ENCODE measurements at places on chromosomes 5 and 9.

- H3K27me3 ChIP-seq = peaks cover 4% of the 10 kb centered on the region
- H3K4me3 ChIP-seq = no peak overlapping the region
- H3K4me1 ChIP-seq = peaks cover 5% of the 10 kb centered on the region
- no peak overlapping the region for H3K27ac ChIP-seq
- no peak for DNase-seq
These were observed 3.2 kb upstream of the PJA2 start for GRCh38 chr5:109412981-109413402.

DNA sequence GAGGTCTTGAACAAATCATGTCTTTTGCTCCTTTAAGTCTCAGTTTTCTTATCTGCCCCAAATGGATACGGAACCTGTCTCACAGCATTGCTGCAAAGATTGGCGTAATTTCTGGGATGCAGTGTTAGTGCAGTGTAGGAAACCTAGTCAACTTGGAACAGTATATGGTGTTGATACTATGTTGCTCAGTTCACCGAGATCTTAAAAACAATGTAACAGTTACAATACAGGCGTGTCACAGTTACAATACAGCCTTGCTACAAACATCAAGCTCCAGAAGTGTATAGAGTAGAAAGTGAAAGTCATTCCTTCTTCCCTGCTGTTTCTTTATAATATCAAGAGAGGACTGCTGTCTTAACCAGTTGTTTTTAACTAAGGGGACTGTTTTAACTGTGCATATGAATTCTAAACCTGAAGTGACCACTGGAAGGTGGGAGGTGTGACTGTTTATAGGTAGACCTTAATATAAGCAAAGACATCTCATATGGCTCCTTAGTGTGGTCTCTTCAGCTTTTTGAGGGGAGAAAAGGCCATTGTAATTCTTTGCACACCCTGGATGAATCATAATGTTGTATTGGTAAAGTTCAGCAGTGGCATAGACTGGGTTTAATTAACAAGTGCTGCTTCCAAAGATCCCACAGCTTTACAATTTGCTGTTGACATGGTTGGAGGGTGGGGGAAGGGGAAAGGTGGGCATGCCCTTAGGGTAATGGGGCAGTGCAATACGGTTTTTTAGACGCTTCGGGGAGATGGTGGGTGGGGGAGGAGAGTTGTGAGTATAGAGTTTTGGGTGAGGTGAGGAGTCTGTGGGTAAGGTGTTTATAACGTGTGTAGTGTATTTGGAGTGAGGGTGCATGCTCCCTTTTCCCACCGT, 12.9 kb downstream of the PRRC2B start:
- peaks cover 28% of the 10 kb centered on the region for H3K36me3 ChIP-seq
- H3K4me1 ChIP-seq = peaks cover 90% of the 10 kb centered on the region
- H3K27me3 ChIP-seq = no peaks in the 10 kb centered on the region
- peak overlapping the region; percentile 43 for H3K4me3 ChIP-seq

GRCh38 chr9:134165357-134166315, 1.3 kb upstream of the RNU6ATAC start:
- H3K4me3 ChIP-seq = no peak overlapping the region
- H3K27ac ChIP-seq = no peak overlapping the region
- H3K27me3 ChIP-seq = no peaks in the 10 kb centered on the region
- peak; percentile 38 for DNase-seq
- peaks cover 13% of the 10 kb centered on the region for H3K36me3 ChIP-seq

- H3K36me3 ChIP-seq = no peaks in the 10 kb centered on the region
- no peak for DNase-seq
- no peak overlapping the region for H3K4me3 ChIP-seq
- H3K27me3 ChIP-seq = no peaks in the 10 kb centered on the region
- no peak overlapping the region for H3K27ac ChIP-seq
These were observed 83.1 kb downstream of the MSX2 start for GRCh38 chr5:174807471-174807870.

DNA sequence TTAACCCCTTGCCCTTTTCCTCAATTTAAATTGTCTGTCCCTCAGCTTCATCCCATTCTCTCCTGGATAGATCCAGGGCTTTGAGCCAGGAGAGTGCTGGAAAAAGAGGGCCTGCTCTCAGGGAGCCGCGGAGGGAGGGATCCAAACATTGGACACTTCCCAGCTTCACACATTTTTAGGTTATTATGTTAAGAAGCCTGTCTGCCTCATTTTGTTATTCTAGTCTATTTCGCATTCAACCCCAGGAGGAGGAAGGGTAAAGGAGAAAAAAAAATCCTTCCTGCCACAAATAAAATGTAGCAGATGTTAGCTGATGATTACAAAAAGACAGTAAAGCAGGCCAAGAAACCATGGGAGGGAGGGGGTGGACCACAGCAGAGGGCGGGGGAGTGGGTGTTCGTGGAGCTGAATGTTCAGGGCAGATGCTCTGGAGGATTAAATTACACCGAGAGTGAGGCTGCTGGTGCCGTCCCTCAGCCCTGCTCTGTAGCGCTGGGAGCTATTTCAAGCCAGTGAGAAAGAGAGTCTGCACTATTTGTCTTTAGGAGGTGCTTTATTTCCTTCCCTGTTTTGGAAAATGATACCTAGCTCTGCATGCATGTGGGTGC, 60.6 kb upstream of the ZFR start:
- peak overlapping the region; percentile 82 for H3K27ac ChIP-seq
- H3K4me1 ChIP-seq = peaks cover 25% of the 10 kb centered on the region
- no peak overlapping the region for H3K4me3 ChIP-seq
- no peaks in the 10 kb centered on the region for H3K36me3 ChIP-seq

DNA sequence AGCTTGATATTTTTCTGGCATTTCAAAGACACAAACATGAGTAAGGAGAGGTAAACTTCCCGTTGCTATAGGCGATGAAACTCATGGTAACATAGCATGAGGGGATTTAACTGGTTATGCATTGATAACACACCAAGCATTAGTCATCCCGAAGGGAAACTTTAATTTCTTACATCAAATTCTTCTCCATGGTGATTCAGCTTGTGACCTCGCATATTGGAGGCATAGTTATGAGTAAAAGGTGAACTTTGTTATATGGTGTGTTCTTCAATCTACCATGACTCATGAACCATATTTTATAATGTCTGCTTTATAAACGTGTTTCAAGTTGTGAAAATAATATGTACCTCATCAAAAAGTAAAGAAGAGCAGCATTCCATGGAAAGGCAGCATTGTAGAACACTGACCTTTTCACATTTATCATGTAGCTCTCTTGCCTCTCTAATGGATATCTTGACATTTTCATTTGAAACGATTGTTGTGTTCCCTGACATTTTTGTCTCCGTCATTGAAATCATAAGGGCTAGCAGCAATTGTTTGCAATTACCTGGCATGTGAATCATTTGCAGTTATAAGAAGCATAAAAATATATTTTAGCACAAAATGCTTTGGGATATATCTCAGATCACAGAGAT, 491.8 kb downstream of the ANXA1 start:
- H3K4me1 ChIP-seq = no peaks in the 10 kb centered on the region
- no peak overlapping the region for H3K4me3 ChIP-seq
- no peak for DNase-seq
- no peak overlapping the region for H3K27ac ChIP-seq
- no peaks in the 10 kb centered on the region for H3K36me3 ChIP-seq
- H3K27me3 ChIP-seq = no peaks in the 10 kb centered on the region

DNA sequence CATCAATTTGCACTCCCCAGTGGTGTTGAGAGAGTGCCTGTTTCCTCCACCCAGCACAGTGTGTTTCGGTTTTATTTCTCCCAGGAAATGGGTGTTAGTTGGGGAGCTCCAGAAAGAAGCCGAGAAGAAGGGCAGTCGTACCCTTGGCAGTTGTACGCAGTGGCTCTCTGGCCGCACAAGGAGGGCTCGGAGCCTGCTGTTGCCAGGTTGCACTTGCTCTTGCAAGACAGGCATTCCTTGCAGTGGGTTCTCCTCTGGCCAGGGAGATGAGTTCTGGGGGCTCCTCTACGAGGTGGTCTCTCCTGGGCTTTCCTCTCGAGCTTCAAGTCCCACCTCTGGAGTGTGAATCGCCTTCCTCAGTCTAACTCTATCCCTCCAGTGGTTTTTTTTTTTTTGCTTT, 29.1 kb downstream of the QRFP start:
- peaks cover 31% of the 10 kb centered on the region for H3K4me1 ChIP-seq
- no peak overlapping the region for H3K27ac ChIP-seq
- no peak for DNase-seq
- H3K4me3 ChIP-seq = no peak overlapping the region

- peaks cover 66% of the 10 kb centered on the region for H3K27me3 ChIP-seq
- H3K4me3 ChIP-seq = peak overlapping the region; percentile 74
- peak overlapping the region; percentile 71 for H3K27ac ChIP-seq
- peak; percentile 72 for DNase-seq
- peaks cover 15% of the 10 kb centered on the region for H3K4me1 ChIP-seq
These were observed 44.0 kb upstream of the XPA start for GRCh38 chr9:97740848-97741821.

- no peak overlapping the region for H3K4me3 ChIP-seq
- no peak for DNase-seq
- no peak overlapping the region for H3K27ac ChIP-seq
- no peaks in the 10 kb centered on the region for H3K36me3 ChIP-seq
- no peaks in the 10 kb centered on the region for H3K4me1 ChIP-seq
These were observed 356.3 kb downstream of the CSNK1G3 start for GRCh38 chr5:123868267-123868666.

DNA sequence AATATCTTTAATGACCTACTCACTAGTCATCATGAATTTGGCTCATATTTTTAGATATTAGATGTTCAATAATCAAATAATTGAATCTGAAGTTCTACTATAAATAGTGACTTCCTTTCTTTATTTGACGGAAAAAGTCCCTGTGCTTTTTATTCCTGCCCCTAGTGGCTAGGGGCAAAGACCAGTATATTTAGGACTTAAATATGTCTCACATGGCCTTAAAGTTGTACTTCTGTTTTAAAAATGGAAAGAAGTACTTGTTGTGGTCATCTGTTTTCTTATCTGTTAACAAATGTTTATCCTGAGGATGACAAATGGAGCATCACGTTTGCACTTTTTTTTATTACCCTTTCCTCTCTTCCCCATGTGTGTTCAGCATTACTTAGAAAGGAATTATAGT, 89.2 kb upstream of the GRHPR start:
- H3K36me3 ChIP-seq = peaks cover 2% of the 10 kb centered on the region
- no peaks in the 10 kb centered on the region for H3K27me3 ChIP-seq
- no peak for DNase-seq
- no peak overlapping the region for H3K4me3 ChIP-seq
- peaks cover 16% of the 10 kb centered on the region for H3K4me1 ChIP-seq
- no peak overlapping the region for H3K27ac ChIP-seq
